Stimulated activated naive CD4-positive, alpha-beta T cell treated with Interleukin-2 at 50 U/mL for 16 hours (primary cell): ENCODE measurements at places on chromosomes 16 and 17.

- DNase-seq, result no peak
Observed at GRCh38 chr16:89696670-89697128, 4.8 kb downstream of the SPATA2L start.

DNA sequence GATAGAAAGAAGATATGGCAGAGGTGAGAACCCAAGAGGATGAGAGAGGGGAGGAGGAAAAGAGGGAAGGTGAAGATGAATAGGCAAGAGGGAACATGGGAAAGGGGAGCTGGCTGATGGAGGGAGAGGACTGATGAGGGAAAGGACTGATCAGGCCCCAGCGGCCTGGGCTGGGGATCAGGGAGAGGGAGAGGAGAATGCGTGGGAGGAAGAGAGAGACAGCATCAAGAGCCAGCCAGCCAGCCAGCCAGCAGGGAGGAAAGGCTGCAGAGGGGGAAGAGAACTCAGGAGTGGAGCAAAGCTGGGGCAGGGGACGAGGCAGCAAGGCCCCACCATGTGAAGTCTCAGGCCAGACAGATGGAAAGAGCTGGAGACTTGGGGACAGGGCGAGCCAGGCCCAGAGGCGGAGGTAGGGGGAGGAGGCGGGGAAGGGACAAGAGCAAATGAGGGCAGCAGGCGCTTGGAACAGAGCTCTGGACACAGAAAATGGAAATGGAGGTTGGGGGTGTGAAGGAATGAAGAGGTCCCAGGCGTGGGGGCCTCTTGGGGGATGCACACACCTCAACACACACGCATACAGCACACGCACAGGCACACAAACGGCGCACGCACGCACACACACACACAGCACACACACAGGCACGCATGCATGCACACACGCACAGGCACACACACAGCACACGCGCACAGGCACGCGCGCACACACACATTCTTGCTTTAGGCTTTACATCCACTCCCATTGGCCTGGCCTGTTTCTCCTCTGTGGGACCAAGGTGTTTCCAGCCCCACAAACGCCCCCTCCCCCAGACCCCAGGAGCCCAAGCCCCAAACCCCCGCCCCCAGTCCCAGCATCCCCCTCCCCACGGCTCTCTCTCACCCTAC, 12.3 kb downstream of the DLG4 start:
- no peak for DNase-seq

- DNase-seq, result no peak
Observed at GRCh38 chr16:65312795-65313194, 190.9 kb upstream of the CDH11 start.

DNA sequence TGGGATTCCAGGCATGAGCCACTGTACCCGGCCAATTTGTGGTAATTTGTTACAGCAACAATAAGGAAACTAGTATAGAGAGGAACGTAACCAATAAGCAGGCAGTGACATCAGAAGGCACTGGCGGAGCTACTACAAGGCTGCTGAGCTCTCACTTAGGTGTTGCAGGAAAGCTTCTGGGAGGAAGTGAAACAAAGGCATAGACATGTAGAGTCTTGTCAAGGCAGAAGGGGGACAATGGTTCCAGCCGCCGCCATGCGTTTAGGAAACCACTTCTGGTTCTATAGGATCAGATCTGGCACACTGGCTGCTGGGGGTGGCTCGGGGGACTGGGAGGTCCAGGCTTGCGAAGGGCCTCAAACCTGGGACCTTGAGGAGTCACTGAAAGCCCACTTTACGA, 9.4 kb upstream of the CPSF4L start:
- no peak for DNase-seq

GRCh38 chr16:67677712-67678111, 11.1 kb downstream of the C16orf86 start:
- DNase-seq, result no peak

- no peak for DNase-seq
Observed at GRCh38 chr16:64390102-64390501, 731.8 kb downstream of the CDH11 start.

GRCh38 chr16:13781575-13782338, 138.2 kb upstream of the ERCC4 start:
- no peak for DNase-seq

GRCh38 chr16:67311607-67312488, 14.7 kb downstream of the KCTD19 start:
- peak; percentile 85 for DNase-seq

GRCh38 chr16:80806927-80807340, 2.5 kb upstream of the CDYL2 start:
- peak; percentile 69 for DNase-seq

DNA sequence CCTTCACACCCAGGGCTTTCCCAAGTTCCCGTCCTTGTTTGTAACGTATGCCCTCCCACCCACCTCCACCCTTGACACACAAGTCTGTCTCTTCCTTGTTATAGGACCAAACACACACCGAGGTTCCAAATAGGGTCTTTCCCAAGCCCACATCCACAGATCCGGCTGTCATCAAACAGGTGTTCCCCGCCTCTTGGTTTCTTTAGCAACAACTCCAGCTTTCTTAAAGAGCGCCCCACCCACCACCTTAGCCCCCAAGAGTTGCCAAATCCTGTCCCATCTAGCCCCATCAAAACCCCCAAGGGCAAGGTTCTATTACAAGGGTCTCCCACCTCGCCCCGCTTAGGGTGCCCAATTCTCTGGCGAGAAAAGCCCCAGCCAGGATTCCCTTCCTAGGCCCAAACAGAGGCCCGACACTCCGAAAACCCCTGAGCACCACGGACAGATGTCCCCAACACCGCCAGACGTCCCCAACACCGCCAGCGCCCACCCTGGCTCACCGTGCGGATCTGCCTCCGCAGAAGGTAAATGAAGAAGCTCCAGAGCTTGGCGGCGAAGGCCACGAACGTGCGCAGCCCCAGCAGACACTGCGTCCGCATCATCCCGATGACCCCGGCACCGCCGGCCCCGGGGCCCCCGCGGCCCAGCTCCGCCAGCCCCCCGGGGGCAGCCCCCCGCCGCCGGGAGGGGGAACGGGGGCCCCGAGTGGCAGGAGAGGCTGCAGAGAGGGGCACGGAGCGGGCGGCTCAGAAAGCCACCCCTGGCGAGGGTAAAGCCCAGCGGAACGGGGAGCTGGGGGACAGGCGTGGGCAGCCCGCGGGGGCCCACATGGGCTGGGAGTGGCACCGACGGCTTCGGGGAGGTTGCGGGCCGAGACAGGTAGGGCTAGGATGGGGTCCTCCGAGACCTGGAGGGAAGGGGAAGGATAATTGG, 573 bp downstream of the CTDNEP1 start:
- no peak for DNase-seq

GRCh38 chr17:61349350-61349749, 50.3 kb upstream of the TBX2 start:
- no peak for DNase-seq

DNA sequence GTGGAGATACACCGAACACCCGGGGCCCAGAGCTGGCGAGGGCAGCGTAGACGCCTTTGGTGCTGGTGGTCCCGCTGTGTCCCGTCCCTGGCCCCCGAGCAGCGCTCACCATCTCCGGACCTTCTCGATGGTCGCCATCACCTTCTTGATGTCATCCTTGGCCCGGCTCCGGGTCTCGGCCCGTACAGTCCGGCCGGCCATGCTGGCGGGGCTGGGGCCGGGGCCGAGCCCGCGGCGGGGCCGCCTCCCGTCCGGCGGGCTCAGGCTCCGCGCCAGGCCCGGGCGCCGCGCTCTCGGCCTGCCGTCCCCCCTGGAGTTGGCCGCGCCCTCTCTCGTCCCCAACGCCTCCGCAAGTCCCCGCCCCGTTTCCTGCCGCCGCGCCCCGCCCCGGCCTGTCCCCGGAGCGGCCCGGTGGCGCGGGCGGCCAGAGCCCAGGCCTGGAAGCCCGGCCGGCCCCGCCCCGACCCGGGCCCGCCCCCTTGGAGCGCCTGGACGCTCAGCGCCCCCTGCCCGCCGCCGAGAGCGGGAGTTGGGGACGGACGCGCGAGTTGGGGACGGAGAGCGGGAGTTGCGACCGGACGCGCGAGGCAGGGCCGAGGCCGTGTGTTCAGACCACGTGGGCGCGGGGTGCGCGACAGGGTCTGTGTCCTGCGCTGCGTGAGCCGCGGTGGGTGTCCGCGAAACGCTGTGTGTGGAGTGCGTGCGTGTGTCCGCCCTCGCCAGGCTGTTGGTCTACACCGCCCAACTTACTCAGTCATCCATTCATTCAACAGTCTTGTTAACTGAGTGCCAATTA, at the start of gene BCL7C:
TSS of gene BCL7C (minus strand) at position 334 of the 796 bp plus-strand sequence. CDS start at position 201, 133 bp downstream.
- peak; percentile 83 for DNase-seq

- no peak for DNase-seq
Observed at GRCh38 chr16:53305743-53306142, 128.5 kb upstream of the RBL2 start.

DNA sequence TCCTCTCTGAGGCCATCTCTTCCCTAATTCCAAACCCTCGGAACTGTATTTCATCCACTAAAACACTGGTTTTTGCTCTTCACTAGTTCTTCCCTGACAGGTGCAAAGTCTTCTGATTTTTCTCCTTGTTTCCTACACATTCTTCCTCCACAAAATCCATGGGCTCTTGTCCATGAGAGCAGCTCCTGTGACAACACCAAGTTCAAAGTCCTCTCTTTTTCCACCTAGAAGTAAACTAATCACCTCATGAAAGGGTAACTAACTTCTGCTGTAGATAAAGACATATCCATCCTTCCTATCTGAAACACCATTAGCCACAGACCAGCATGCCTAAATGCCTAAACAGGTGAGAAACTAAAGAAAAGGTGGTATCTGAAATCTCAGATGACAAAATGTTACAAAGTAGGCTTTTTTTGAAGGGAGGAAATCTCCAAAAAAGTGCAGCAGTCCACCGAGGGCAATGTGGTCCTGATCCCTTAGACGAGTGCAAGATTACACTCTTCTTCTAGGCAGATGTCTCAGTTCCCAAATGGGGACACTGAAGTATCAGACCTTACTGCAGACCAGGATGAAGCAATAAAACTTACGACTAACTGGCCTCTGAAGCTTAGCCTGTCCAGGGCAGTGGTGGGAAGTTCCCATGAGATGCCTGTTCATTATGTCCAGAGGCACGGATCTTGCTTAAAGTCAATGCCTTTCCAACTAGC, 2.8 kb downstream of the PIP4K2B start:
- no peak for DNase-seq

DNA sequence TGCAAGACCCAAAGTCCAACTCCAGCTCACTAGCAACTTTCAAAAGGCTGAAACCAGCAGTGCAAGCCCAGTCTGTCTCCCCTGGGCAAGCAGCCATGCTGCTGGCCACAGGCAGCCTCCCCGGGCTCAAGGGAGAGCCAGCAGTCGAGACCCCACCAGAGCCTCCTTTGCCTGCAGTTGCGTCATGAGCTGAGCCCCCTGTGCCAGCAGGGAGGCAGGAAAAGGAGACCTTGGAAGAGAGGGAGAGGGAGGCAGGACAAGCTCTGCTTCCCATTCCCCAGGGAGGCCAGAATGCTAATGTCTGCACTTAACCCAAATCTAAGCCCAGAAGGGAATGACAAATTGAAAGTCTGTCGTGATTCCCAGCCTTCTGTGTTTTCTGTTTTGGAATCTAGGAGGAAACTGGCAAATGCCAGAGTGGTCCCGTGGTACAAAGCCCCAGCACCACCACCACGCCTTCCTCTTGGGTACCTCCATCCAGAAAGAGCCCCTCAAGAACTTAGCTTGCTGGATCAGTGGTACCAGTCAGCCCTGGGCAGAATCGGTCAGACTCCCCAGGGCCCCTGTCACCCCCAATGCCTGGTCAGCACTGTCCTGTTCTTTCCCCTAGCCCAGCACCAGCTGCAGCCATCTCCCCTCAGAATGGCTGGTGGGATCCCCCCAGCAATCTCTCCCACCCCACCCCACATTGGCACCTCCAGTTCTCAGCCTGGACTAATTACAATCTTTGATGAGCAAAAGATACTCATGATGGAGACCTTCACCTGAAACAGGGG, 99.3 kb upstream of the TNRC6C start:
- DNase-seq, result no peak

DNA sequence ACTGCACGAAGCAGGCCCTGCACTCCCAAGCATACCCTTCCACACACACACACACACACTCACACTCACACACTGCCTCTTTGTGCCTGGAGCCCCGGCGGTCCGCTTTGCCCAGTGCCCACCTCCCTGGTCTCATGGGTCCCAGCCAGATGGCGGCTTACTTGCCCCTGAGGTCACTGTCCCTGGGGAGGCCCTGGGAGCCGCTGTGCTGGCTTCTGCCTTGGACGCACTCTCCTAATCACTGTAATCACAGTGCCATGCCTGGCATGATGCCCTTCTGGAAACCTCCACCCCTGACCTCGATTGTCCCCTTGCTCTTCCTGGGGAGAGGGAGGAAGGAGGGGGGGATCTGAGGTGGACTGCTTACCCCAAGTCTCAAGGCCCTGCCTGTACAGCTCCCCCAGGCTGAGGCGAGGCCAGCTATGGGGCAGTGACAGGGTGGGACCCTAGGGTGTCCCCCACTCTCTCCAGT, 36.0 kb downstream of the ARHGAP23 start:
- no peak for DNase-seq

GRCh38 chr17:35460354-35460851, 11.8 kb upstream of the SLFN13 start:
- DNase-seq, result peak; percentile 44

DNA sequence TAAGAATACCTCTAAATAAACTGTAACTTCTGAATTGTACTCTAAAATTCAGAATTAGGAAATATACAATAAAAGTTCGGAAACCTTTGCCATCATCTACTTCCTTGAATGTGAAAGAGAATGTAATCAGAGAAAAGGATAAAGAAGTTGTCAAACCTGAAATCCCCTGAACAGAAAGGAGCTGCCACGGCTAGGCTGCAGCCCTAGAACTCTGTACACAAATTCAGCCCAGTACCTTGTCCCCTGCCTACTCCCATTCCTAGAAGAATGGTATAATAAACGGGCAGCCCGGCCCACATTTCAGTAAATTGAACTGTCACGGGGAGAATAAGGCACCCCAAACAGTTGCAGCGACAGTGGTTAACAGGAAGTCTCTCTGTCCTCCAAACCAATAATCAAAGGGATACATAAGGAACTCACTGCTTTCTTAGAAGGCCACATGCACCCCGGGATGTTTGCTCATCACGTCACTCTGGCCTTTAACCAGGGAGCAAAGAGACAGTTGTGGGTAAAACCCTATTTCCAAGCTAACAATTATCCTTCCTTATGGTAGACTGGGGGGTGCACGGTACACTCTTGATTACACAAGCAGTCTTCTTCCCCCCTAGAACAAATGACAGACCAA, 24.3 kb upstream of the RFFL start:
- no peak for DNase-seq

DNA sequence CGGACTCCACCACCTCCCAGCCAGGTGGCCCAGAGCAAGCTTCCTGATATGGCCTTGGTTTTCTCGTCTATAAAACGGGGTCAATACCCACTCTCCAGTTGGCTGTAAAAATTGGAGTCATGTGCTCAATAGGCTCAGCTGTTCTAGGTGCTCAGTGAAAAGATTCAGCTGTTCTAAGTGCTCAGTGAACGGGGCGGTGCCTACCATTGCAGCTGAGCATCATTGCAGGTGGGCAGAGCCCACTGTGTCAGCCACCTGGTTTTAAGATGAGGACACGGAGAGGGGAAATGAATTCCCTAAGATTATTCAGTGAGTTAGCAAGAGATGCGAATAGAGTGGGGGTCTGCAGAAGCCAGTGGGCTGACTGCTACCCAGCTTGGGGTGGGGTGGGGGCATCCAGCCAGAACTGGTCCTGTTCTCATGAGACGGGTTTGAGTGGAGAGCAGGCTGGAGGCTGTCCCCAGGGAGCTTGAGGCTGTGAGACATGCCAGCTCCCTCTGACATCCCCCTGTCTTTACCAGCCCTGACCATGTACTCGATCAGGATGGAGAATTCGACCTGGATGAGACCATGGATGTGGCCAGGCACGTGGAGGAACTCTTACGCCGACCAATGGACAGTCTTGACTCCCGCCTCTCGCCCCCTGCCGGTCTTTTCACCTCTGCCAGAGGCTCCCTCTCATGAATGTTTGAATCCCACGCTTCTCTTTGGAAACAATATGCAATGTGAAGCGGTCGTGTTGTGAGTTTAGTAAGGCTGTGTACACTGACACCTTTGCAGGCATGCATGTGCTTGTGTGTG, 21.9 kb downstream of the STAT5A start:
- no peak for DNase-seq
